ENCODE measurements at places on chromosomes 2 and 18. TPM values are rescaled to one million over a fixed set of nuclear protein-coding genes. Genes with fewer than 3 reads are reported as not detected.

The NR4A2 gene
- total RNA-seq: 1.5 TPM

- H3K27ac ChIP-seq: no peak overlapping the region
- H3K36me3 ChIP-seq: no peaks in the 10 kb centered on the region
- no peaks in the 10 kb centered on the region for H3K27me3 ChIP-seq
- peak; percentile 69 for DNase-seq
- peaks cover 4% of the 10 kb centered on the region for H3K4me1 ChIP-seq
Measured at GRCh38 chr18:58529714-58530354, 99.1 kb downstream of the ALPK2 start.

DNA sequence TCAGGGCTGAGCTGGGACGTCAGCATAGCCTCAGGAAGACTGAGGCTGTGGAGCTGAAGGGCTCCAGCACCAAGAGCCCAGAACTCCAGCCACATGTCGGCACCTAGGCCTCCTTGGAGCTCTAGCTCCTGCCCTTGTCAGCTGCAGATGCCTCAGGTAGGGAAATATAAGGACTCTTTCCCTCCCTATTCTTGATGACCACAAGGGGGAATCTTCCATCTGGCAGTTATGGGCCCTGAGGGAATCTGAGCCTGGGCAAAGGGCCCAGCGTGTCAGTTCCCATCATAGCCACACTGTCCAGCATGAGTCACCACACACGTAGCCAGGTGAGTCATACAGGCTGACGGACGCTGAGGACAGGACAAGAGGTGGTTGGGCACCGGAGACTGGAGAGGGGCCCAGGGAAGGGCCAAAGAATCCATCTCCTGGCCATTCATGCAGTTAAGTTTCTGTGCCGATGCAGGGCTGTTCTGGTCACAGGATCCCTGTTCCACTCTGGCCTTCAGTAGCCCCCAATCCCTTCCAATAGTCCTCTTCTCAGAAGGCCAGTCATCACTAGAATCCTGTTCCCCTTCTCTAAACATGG is 1.8 kb downstream of the MPV17 start:
- H3K27me3 ChIP-seq: no peaks in the 10 kb centered on the region
- peaks cover 6% of the 10 kb centered on the region for H3K4me1 ChIP-seq
- H3K4me3 ChIP-seq: peak overlapping the region; percentile 87
- no peaks in the 10 kb centered on the region for H3K36me3 ChIP-seq
- peak; percentile 84 for DNase-seq

- no peak overlapping the region for H3K27ac ChIP-seq
- DNase-seq: peak; percentile 56
- no peaks in the 10 kb centered on the region for H3K36me3 ChIP-seq
- H3K4me3 ChIP-seq: no peak overlapping the region
- no peaks in the 10 kb centered on the region for H3K27me3 ChIP-seq
Measured at GRCh38 chr2:235324324-235324723, 169.5 kb upstream of the AGAP1 start.

Measured in H9 (cell line).